NCI-H187 treated with DMSO at 0.1 percent for 48 hours (cell line): ENCODE measurements at places on chromosomes 7 and 10.

DNA sequence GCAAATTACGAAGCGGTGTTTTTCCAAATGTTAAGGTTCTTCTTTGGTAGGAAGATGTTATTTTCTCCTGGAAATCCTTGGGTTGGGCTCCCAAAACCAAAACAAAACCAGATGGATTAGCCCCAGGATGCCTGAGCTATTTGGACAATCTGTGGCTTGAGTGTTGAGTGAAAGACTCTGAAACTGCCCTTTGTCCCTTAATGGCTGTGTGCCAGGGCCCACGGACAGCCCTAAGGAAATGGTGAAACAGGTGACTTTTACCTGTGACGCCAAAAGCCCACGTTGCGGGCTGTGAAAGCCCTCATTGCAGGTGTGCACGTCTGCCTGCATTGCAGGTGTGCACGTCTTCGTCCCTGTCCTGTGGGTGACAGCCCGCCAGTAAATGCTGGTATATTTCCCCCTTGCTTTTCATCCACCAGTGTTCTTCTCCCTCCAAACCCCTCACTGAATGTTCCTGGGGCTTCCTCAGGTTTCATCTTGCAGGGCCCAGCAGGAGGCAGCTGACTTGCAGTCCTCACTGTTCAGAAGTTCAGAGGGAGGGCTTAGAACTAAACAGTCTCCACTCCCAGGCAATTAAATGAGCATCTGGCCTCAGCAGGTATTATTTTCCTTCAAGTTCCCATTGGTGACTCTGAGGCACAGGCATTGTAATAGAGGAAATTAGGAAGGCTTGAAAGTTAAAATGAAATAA, 10.7 kb downstream of the PFKP start:
- DNase-seq, result no peak

GRCh38 chr10:88903715-88904114, 23.7 kb downstream of the STAMBPL1 start:
- DNase-seq, result no peak

- DNase-seq, result no peak
Observed at GRCh38 chr10:85791818-85792532, 574.6 kb downstream of the GRID1 start.

DNA sequence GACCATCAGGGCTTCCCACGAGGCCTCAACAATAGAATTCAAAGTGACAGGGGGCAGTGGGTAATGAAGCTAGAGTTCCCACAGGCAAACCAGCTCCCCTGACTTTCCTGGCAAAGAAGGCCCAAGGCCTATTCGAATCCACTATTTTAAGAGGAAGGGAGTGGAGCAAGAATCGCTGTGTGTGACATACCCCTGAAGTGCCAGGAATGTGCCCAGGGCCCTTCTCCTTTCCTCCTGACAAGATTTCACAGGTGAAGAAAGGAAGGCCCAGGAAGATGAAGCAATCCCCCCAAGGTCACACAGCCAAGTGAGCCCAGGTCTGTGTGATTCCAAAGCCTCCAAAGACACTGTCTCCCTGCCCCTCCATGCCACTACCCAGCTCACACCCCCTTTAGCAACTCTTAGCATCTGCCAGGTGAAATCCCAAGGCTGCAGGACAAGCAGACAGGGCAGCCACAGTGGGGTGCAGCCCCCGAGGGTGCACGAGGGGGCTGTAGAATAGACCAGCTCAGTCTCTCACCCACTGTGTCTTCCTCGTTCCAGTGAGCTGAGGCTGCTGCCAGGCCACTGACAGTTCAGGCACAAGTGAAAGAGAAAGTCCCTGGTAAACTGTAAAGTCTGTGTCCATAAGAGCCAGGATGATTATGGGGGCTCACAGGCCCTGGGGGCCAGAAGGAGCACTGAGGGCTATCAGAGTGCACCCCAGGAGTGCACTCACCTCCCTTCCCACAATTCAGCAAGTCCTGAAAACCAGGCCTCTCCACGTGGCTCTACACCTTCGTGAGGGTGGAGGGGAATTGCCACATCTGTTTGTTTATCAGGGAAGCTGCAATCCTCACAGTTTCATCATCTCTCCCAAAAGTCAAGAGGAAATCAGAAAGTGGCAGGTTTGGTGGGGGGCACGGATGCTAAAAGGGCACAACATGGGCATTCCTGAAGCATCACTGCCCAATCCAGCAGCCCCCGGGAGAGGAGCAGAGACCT, 70.8 kb upstream of the ZMIZ1 start:
- no peak for DNase-seq

GRCh38 chr10:117537904-117538524, 4.5 kb upstream of the EMX2 start:
- no peak for DNase-seq

- DNase-seq, result no peak
Observed at GRCh38 chr10:111107846-111108245, 31.0 kb downstream of the ADRA2A start.

- no peak for DNase-seq
Observed at GRCh38 chr7:114819616-114820362, 102.1 kb upstream of the MDFIC start.

DNA sequence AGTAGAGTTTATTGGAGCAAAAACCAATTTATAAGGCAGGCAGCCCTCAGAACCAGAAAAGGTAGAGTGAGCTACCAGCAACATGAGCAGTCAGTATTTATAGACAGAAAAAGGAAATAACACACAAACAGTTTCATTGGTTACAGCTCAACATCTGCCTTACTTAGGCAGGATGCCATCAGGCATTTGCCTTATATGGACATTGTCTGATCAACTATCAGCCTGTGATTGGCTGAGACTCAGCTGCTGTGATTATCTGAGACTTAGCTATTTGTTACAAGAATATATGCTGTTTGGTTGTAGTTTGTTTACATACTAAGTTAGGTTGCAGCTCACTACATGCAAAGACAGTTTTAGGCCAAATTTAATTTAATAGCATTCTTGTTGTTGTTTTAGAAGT, 60.4 kb upstream of the CDK1 start:
- DNase-seq, result no peak

DNA sequence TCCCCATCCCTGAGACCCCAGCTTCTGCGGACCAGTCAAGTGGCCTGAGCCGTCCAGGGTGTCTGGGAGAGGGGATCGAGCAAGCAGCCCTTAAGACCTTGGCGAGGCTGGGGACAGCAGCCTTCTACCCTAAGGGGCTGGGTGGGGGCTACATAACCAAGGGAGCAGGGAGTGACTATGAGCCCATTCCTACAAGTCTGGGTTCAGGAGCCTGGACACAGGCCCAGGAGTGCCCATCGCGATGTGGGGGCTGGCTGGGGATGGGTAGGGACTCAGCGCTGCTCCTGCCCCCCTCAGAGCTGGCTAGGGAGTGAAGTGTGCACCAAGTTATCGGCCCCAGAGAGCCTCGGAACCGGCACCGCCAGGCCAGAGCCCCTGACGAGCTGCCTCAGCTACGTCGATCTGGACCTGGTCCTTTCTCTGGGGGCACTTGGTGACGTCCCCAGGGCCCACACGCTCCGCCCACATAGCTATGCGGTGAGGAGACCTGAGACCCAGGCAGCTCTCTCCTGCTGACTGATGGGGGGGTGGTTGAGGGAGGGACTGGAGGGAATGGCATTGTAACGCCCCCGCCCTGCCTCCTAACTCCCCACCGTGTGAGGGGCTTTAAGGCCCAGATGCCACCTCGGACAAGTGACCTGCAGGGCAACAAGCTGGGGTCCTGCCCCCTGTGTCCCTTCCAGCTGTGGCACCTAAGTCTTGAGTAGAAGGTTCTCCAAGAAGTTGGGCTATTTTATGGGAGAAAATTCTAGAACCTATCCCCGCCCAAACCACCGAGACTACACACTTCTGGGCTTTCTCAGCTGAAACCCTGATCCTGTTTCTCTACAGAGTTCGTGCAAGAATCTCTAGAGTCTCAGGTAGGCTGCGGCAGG, 2.5 kb downstream of the SAP25 start:
- no peak for DNase-seq

DNA sequence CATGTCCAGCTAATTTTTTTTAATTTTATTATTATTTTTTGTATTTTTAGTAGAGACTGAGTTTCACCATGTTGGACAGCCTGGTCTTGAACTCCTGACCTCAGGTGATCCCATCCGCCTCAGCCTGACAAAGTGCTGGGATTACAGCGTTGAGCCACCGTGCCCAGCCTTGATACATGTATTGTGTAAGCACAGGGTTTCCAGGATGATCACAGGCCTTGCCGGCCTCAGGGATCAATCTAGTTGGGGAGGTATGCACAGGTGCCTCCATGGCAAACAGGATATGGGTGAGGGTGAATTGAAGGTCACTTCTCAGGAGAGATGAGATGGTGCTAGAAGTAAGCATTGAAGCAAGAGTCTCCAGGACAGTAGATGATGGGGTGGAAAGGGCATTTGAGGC, 5.5 kb downstream of the MRPS17 start:
- no peak for DNase-seq

DNA sequence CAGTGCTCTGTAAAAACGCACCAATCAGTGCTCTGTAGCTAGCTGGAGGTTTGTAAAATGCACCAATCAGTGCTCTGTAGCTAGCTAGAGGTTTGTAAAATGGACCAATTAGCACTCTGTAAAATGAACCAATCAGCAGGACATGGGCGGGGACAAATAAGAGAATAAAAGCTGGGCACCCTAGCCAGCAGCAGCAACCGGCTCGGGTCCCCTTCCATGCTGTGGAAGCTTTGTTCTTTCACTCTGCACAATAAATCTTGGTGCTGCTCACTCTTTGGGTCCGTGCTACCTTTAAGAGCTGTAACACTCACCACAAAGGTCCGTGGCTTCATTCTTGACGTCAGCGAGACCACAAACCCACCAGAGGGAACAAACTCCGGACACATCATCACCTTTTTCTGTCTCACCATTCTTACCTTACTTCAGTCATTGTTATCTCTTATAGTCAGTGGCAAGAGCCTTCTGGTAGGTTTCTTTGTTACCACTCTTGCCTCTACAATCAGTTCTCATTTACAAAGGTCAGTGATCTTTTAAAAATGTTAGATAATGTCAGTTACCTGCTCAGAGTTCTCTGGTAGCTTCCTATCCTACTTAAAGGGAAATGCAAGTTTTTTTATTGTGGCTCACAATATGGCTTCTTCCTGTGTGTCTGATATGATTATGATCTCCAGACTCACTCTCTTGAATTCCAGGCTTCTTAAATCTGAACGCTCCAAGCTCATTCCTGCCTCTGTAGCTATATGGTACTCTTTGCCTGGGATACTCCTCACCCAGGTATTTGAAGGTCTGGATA, 4.5 kb downstream of the STAM start:
- no peak for DNase-seq

DNA sequence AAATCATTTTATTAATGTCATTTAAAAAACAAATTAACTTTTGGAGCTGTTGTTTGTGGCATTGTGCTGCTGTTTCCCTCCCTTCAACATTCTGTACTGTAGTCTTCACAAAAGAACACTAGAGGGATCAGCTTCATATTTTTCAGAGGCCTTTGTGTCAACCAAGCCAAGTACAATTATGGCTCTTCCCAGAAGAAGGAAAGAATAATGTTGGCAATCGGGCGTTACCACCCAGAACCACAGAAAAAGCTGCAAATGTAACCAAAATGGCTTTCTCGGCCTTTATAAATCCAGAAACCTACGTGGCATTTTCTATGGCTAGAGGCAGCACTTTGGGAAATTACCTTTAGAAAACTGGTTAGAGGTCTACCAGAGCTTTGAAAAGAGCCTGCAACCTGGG, 98.8 kb upstream of the COL1A2 start:
- DNase-seq, result no peak
